ENCODE measurements at places on chromosomes 11 and 22. TPM values are rescaled to one million over a fixed set of nuclear protein-coding genes. Genes with fewer than 3 reads are reported as not detected.

GRCh38 chr11:22792497-22792896 lies 37.1 kb downstream of the SVIP start:
- DNase-seq, result no peak

DNA sequence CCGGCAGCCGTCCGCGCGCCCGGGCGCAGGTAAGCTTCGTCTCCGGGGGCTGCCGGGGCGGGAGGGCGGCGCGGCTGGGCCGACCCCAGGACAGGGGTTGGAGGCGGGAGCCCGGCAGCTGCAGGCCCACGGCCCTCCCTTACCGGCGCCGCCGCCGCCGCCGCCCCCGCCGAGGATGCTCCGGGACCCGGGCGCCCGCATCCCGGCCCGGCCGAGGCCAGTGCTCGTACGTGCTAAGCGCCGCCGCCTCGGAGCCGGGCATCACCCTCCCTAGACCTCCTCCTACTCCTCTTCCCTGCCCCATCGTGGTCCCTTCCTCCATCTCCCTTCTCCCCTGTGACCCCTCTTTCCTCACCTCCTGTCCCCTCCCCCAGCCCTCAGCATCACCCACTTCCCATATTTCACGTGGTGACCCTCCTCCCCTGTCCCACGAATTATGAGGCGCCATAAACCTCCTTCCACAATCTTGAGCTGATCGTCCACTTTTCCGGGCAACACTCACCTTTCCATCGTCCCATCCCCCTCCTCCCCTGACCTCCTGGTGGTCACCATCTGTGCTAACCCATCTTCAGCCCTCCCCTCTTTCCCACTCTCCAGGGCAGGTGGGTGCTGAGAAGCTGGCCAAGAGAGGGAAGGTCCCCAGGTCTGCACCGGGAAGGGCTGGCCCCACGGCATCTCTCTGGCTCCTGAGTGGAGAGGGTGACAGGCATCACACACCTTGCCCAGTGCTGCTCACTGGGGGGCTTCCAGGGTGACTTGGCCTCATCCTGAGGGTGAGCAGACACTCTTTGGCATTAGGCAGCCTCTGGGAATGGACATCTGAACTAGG lies 612 bp downstream of the ASPHD2 start:
- DNase-seq, result no peak

- no peak for DNase-seq
Observed at GRCh38 chr11:27771516-27771915, 71.3 kb upstream of the BDNF start.

- DNase-seq, result peak; percentile 83
Observed at GRCh38 chr22:46107753-46108563, 42.4 kb upstream of the PPARA start.

GRCh38 chr22:28951969-28952521 lies 68.7 kb downstream of the ZNRF3 start:
- DNase-seq, result peak; percentile 82

GRCh38 chr11:74755395-74755995 lies 6.8 kb downstream of the RNF169 start:
- DNase-seq, result no peak

DNA sequence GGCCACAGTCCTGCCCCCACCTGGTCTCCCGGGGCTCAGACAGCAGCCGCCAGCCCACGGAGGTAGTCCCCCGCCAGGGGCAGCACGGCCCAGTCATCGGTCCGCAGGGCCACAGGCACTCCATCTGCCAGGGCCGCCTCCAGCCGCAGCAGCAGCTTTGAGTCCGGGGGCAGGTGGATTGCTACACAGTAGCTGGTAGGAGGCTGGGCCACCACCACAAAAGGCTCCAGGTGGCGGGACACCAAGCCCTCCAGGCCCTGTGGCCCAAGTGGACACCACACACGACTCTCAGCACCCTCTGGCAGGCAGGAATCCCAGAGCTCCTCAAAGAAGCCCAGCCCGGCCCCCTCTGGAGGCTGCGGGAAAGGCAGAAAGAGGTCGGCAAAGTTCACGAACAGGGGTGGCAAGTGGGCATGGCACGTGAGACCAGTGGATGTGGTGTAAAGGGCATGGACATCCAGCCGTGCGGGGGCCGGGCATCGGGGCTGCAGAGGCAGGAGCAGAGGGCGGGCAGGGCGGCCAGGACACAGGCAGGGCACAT lies 2.9 kb downstream of the AP5B1 start:
- DNase-seq, result peak; percentile 57

The KDM4E gene
- not detected for total RNA-seq

The TEX54 gene
- not detected for total RNA-seq

The XPNPEP3 gene
- 13.6 TPM for total RNA-seq

The HEPACAM gene
- total RNA-seq, result 5.5 TPM

All from sigmoid colon (tissue), 7 donors.